NCI-H1436 treated with DMSO at 0.1 percent for 48 hours (cell line): ENCODE measurements at places on chromosomes 16 and 17.

DNA sequence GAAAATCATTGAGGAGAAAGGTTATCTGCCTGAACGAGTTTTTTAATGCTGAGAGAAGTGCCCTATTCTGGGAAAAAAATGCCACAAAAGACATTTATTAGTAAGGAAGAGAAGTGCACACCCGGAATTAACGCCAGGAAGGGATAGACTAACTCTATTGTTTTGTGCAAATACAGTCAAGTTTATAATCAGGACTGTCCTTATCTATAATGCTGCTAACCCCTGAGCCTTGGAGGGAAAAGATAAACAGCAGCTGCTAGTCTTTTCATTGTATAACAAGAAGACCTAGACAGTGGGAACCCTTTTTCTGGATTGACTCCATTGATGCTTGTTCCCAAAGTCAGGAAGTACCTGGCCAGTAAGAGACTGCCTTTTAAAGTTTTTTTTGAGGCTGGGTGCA is 26.5 kb downstream of the BCAS3 start:
- DNase-seq = no peak

DNA sequence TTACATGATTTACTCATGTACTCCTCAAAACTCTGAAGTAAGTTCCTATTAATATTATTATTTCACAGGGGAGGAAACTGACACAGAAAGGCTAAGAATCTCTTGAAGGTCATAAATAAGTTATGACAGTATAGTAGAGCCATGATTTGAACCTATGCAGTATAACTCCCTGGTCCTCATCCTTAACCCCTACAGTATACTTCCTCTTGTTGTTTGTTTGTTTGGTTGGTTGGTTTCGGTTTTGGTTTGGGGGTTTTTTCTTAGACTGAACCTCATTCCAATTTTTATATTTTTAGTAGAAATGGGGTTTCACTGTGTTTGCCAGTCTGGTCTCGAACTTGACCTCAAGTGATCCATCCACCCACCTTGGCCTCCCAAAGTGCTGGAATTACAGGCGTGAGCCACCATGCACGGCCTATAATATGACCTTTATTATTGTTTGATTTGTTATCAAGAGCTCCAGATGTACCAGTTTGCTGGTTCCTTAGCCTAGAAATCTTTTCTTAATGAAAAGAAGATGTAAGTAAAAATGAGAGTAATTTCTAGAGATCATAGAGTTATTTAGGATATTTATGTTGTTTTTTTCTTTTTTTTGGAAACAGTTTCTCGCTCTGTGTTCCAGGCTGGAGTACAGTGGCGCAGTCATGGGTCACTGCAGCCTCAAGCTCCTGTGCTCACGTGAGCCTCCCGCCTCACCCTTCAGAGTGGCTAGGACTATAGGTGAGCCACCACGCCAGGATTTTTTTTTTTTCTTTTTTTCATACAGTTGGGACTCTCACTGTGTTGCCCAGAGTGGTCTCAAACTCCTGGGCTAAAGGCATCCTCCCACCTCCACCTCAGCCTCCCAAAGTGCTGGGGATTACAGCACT is 4.8 kb downstream of the PRR11 start:
- DNase-seq = no peak

DNA sequence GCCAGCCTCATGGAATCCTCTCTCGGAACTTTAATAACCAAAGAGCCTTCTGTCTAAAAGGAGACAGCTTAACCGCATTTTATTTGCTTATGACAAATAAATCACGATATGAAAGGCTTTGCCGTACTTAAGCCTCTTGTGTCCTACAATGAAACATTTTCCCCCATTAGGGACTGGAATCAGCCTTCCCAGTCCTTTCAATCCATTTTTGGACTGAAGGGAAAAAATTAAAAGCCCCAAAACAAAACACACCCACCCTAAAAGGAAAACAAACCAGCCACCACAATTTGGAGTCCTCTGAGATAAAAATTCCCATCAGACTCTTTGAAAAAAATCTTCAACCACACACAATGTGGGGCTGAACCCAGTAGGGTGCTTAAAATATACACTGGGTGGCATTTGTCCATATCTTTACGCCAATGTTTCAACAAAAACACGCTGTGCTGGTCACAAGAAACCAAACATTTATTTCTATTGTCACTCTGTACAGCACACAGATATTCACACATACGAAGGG is 3.0 kb downstream of the HOXB4 start:
- DNase-seq = no peak

- DNase-seq = no peak
These were observed 2.4 kb downstream of the MYH10 start for GRCh38 chr17:8628172-8628571.

- DNase-seq = peak; percentile 52
These were observed at the start of gene HOXB2 for GRCh38 chr17:48545022-48545375. TSS of gene HOXB2 (minus strand) at chr17:48545109. CDS start at chr17:48544911, 198 bp downstream.

DNA sequence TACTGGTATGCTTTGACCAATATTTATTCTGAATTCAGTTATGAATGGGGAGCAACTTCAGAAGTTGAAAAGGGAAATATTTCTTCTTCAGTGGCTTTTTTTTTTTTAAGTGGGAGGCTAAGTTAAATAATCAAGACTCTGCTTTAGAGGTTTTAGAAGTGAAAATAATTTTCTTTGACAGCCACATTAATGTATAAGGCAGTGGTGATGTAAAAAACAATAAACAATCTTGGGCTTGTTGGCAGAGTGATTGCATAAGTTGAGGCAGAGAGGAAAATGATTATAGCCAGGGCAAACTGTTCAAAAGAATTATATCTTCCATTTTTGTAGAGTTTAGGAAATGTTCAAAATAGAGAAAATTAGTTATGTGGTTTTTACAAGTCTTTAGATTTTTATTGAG is 5.4 kb upstream of the KRT12 start:
- no peak for DNase-seq

GRCh38 chr17:44966348-44967025 is 1.6 kb downstream of the C1QL1 start:
- no peak for DNase-seq

DNA sequence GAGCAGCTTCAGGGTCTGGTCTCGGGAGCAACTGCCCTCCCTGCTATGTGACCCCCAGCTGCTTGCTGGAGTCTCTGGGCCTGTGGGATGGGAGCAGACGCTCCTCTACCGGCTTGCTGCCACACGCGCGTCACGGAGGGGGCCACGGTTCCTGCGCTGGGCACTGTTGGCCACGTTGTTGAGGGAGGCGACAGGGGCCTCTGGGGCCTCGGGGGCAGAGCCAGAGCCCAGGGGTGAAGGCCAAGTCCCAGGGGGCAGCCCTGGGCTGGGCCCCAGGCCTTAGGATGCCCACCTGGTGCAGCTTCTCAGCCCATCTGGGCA is 56.6 kb downstream of the ZFPM1 start:
- DNase-seq = no peak

DNA sequence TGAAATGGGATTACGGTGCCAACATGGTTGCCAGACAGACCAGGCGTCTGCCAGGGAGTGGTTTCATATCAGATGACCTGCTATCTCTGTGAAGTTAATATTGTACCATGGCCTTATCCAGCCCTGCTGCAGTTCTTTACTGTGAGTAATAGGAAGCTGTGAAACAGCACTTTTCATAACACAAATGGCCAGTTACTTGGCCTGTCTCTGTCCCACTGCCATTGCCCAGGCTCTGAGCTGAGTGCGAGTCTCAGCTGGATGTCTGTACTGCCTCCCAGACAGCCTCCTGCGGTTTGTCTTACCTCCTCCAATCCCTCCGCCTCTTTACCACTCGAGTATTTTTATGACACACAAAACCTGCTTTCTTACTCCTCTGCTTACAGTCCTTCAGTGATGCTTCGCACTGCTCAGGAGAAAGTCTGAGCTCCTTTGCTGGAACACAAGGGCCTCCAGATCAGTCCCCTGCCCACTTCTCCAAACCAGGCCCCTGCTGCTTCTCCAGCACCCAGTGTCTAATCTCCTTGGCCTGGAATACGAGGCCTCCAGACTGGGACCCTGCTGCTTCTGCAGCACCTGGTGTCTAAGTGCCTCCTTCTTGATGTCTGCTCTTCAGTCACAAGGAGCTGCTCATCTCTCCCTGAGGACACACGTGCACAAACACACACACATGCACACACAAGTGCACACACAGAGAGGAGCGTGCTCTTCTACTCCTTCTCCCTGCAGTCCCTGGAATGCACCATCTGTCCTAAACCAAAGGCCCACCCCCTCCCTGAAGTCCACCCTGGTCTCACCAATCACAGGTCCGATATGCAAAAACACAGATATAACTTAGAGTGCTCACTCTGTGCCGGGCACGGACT is 17.1 kb upstream of the RHOT1 start:
- no peak for DNase-seq

- DNase-seq = no peak
These were observed 288.7 kb downstream of the SEC14L1 start for GRCh38 chr17:77429369-77429968.

DNA sequence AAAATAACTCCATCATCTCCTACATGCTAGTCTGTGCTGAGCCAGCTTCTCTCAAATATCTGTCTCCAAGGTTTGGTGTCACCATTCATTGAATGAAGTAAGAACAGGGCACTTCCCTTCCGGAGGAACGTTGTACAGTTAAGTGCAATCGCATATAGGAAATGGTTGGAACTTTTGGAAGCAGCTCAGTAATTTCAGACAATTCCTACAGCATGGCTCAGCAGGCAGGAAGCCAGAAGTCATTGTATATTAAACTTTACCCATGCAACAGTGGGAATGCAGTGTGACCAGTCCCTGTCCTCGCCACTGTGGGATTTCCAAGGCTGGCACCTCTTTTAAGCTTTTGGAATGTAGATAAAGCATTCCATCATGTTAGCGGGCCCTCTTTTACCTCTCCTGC is 51.1 kb upstream of the MYH2 start:
- no peak for DNase-seq

GRCh38 chr17:39261286-39261685 is 35.5 kb upstream of the STAC2 start:
- DNase-seq = no peak

DNA sequence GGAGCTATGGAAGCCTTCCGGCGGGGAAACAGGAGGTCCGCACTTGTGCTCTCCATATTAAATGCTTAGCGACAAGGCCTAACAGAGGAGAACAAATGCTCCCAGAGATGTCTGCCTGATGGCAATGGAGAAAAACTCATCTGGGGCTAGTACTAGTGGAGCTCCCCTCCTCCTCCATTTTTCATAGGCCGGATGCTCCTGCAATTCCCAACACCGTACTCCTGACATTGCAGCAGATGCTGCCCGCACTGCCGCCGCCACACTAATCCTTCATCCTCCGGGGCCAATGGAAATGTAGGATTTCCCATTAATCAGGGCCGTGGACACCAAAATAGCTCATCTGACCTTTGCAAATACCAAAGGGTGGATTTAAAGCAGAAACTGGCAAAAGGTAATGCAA is 27.5 kb downstream of the TOM1L2 start:
- no peak for DNase-seq

- no peak for DNase-seq
These were observed 243.5 kb downstream of the STX8 start for GRCh38 chr17:9332132-9332494.

GRCh38 chr17:17119106-17119505 is 76.8 kb downstream of the MPRIP start:
- DNase-seq = no peak

- DNase-seq = no peak
These were observed 31.7 kb upstream of the KCNJ2 start for GRCh38 chr17:70137451-70138230.

GRCh38 chr17:38852771-38853291 is 690 bp downstream of the RPL23 start:
- no peak for DNase-seq
